ENCODE measurements at places on chromosomes 11 and 22.

DNA sequence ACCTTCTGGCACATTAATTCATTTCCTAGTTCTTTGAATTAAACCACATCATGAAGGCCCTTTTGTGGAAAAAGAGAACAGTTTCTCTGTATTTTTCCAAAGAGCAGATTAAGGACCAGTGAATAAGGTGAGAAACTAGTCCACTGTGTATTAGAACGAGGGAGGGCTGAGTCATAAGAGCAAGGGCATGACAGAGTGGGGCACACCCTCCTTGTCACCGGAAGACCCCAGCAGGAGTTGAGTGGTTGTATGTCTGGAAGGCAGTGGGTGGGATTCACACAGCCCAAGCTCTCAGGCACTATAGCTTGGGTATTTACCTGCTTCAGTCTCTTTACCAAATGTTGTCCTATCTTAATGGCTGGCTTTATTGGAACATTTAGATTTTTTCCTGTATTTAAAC is 86.8 kb downstream of the BMAL1 start:
- no peak for DNase-seq

DNA sequence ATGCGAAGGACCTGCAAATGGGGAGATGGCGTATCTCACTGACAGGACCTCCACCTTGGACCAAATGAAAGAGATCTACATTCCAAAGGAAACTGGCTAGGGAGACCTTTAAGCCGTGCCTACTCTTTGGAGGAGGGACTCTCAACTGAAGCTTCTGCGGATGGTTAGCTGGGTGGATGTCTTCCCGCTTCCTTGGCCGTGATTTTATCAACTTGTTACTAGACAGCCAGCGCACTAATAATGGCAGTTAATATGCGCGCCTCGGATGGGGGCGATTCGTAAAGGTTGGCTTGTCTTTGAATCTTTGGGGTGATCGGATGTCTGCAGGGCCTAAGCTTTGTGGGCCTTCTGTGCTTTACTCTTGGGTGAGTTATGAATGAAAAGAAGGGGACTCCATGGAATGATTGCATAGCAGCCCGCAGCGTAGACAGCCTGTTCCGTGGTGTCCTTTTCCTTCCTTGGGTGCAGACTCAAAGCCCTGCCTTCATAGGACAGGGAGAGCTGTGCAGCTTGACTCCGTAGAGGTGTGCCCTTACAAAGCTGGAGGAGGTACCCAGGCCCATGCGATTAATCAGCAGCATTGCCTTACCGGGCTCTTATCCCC is 1.5 kb downstream of the ZNRF3 start:
- no peak for DNase-seq

- DNase-seq, result no peak
Observed at GRCh38 chr11:32290783-32291182, 144.6 kb downstream of the WT1 start.

GRCh38 chr22:50186761-50187523 is 1.2 kb downstream of the TRABD start:
- no peak for DNase-seq

GRCh38 chr22:33296941-33297340 is 238.8 kb upstream of the SYN3 start:
- peak; percentile 13 for DNase-seq

- DNase-seq, result no peak
Observed at GRCh38 chr22:50083462-50084079, 1.7 kb downstream of the MLC1 start.

DNA sequence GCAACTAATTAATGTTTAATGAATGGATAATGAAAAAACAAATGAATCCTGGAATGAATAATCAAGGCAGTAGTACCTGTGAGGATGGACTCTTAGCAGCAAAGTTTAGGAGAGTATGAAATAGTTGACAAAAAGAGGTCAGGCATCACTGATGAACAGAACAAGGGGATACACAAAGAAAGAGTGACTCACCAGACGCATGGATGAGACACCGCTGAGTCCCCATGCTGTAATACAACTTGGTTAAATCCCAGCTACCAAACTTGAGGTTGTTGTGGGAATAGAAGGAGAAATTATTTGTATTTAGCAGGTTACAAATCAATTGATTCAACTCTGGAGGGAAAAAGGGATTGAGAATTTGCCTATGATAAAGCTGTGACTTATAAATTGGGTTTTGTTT is 976.9 kb upstream of the TENM4 start:
- no peak for DNase-seq

Measured in LNCaP clone FGC (cell line).